ENCODE measurements at places on chromosomes 11 and 22.

- DNase-seq: no peak
Observed at GRCh38 chr22:44026066-44026629, 2.0 kb downstream of the PARVB start.

GRCh38 chr22:47280301-47280700 is 517.9 kb downstream of the TBC1D22A start:
- no peak for DNase-seq

- DNase-seq: no peak
Observed at GRCh38 chr11:20303391-20303965, 60.0 kb upstream of the HTATIP2 start.

DNA sequence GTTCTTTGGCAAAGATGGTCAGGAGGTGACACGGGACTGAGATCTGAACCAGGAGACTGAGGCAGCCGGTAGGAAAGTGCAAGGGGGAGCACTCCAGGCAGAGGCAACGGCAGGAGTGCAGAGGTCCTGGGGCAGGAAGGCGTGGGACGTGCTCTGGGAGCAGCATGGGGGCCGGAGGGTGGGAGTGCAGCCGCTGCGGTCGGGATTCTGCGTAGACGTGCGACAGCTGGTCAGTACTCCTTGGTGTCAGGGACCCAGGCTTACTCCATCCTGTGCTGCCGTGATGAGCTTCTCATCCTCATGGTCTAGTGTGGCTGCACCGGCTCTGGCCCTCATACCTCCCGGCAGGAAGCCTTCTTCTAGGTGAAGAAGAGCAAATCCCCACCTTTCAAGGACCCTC is 16.9 kb upstream of the TRMU start:
- DNase-seq: no peak

DNA sequence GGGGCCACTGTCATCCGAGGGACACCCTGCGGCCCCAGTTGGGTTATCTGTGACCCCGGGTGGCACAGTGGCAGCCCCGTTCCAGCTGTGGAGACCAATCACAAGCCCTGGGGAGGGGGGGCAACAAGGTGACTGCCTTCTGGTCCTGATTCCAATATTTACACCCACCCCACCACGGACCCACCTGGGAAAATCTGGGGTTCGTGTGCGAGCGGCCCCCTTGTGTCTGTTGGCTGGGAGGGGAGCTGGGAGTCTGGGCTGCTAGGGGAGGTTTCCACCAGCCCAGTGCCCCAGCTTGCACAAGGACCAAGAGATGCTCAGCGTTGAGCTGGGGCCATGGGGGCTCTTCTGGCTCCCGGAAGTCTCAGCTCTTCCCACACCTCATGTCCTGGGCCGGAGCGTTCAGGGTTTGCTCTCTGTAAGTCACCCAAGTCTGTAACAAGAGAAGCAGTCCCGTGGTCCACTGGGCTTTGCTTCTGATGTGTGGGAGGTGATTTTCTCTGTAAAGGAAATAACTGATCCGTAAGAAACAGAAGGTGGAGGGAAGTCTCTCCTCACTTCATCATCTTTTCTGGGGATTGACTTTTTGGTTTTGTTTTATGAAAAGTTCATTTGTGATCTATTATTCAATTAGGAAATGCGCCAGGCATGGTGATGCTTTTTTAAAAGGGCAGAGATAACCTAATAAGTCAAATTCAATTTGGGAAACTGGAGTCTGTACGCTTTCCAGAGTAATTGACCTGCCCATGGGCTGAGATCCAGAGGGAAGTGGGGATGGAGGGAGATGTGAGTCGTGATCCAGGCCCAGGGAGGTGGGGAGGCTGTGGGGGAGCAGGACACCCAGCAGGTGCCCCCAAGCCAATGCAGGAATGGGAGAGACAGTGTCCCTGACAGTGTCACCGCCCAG is 22.4 kb upstream of the GAL start:
- no peak for DNase-seq
